ENCODE measurements at places on chromosomes 6 and 20.

DNA sequence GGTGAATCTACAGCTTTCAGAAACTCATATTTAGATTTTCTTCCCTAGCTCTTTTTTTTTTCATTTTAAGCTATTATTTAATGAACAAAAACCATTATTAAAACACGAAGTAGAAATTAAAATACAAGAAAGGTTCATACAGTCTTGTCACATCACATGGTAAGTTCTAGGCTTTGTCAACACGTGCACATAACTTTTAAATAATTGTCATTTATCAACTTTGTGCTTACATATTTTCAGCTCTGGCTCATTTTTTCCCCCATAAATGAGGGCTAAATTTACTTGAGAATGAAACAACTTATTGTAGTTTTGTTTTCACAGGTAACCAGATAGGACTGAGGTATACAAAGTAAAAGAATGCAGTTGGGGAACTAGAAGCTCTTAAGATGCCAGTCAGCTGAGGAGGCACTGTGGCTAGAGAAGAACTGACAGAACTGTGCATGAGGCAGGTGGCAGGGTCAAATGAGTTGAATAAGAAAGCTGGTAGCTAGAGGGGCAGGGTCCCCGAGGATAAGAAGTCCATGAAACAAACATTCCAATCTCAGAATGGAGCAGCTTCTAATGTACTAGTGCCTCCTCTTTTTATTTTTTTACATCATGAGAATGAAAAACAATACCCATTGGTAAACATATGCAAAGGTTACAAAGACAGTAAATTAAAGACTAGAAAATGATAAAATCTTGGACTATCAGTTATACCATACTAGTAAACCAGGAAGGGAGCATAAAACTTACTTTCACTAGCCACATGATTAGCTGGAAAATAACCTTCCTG is 141.5 kb downstream of the MYB start:
- no peak for DNase-seq

- DNase-seq: no peak
Measured at GRCh38 chr6:49202924-49203536, 260.0 kb downstream of the MMUT start.

DNA sequence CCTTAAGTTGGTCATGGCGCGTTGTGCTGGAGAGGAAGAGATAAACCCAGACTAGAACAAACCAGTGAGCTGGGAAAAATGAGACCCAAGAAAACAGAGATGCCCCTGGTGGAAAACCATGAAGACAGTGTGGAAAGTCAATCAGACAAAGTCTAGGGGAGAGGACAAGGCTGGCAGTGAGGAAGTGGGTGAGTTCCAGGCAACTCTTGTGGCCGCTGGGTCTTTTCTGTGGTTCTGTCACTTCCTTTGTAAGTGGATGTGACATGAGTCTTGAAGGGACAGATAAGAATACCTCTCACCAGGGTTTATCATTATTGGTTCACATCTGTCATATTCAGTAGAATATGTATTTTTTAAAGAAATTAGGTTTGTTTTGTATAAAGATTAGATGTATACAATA is 738.4 kb downstream of the DHX35 start:
- DNase-seq: peak; percentile 55

DNA sequence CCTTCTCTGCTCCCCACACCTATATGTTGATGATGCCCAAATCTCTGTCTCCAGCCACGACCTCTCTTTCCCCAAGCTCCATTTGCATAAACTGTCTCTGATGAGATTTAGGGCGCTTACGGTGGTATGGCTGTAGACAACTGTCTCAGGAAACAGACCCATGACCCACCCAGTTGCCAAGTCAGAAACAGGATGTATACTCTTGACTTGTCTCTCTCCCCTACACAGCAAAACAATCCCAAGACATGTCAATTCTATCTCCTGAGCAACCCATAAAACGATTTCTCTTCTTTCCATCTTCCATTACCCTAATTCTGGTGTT is 13.9 kb downstream of the GNL1 start:
- no peak for DNase-seq

DNA sequence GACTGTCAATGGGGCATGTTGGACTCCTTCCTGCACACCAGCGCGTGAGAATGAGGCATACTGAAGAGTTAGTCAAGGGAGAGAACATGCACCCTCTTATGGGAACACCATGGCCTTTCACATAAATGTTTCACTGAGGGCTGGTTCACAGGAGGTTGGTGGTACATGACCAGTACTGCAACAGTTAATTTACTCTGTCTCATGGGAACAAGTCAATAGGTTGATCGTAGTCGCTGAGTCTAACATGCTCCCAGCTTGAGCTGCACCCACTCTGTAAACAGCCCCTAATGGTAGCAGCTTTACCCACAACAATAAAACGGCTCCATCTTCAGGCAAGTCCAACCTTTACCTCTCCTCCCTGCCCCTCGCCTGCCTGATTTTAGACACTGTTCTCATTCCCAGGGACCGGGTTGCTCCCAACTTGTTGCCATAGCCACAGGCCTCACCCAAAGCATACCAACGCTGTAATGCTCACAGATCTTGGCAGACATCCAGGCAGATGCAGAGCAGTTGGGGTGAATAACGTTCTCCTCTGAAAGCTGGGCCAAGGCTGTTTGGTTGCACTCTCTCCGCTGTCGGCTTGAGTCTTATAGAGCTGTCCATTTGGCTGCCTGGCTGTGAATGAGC is 111.3 kb downstream of the LY86 start:
- DNase-seq: peak; percentile 68

DNA sequence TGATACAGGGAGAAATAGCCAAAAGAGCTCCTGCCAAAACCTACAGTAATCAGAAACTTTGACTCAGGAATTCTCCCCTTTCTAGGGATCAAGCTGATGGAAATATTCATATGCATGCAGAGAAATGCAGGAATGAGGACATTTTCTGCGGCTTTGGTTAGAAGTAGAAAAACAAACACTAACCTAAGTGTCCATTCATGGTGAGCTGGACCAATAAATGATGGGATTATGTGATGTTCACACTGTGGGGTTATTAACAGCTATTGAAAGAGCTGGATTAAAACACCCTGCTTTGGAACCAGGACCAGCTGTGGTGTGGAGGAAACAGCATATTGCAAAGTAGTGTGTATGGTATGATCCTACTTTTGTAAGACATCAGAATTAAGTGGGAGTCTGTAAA is 143.1 kb downstream of the SYCP2 start:
- no peak for DNase-seq

GRCh38 chr6:125154761-125155135 is 1.2 kb downstream of the TPD52L1 start:
- DNase-seq: peak; percentile 60

DNA sequence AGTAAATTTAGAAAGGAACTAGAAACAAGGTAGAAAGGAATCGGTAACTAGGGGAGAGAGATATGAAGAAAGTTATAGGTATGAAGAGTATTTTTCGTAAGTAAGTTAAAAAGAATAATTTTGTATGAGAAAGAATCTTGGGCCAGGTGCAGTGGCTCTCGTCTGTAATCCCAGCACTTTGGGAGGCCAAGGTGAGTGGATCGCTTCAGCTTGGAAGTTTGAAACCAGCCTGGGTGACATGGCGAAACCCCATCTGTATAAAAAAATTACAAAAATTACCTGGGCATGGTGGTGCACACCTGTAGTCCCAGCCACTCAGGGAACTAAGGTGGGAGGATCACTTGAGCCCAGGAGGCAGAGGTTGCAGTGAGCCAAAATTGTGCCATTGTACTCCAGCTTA is 42.0 kb downstream of the TCP11 start:
- DNase-seq: no peak

GRCh38 chr6:17729223-17730077 is 22.7 kb upstream of the NUP153 start:
- DNase-seq: no peak

DNA sequence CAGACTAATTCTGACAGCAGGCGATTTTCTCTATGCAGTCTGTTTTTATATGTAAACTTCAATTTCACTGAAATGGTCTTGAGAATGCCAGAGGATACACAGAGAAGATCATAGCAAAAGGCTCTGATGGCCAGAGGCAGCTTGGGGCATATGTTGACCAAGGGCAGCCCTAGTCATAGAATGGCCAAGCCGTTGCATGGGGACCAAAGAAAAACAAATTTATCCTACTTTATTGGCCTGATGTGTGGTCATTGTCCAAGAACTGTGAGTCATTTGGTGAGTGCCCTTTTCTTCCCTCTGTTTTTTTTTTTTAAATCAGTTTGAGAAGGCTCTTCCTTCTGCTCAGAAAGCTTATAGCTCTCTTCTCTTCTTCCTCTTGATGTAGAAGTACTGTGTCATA is 5.8 kb downstream of the HDGFL1 start:
- no peak for DNase-seq

- DNase-seq: no peak
Measured at GRCh38 chr6:679282-679681, 13.7 kb downstream of the EXOC2 start.

DNA sequence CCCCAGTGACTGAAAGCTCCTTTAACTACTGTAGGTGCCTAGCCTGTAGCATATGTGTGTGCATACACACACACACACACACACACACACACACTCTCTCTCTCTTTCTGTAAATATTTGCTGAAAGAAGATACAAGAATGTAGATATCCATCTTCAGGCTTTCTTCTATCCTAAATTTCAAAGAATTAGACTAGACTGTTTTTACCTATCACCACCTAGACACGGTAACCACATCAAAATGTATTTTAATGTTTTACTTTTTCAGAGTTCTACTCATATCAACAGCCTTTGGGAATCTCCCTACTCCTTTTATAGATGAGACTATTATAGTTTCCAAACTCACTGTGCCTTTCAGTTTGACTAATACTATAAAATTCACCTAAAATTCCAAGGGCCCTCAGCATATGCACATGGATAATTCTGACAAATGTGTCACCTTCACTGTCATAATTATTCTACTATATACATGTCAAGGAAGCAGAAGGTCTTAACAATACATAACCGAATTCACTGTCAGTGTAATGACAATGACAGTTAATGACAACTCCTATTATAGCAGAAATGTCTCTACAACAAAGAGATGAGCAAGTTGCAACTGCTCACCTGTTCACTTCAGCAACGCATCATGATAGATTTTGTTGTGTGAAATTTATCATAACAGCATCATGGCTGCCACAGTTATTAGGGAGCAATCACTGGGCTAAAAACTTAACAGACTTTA is 236.5 kb downstream of the GMPR start:
- no peak for DNase-seq

GRCh38 chr20:58233881-58234528 is 5.6 kb upstream of the ANKRD60 start:
- DNase-seq: peak; percentile 37

- no peak for DNase-seq
Measured at GRCh38 chr6:46465294-46466165, 25.7 kb downstream of the RCAN2 start.

GRCh38 chr6:118677193-118677592 is 25.8 kb upstream of the CEP85L start:
- DNase-seq: peak; percentile 16

GRCh38 chr6:35154947-35155346 is 13.8 kb upstream of the TCP11 start:
- DNase-seq: no peak

DNA sequence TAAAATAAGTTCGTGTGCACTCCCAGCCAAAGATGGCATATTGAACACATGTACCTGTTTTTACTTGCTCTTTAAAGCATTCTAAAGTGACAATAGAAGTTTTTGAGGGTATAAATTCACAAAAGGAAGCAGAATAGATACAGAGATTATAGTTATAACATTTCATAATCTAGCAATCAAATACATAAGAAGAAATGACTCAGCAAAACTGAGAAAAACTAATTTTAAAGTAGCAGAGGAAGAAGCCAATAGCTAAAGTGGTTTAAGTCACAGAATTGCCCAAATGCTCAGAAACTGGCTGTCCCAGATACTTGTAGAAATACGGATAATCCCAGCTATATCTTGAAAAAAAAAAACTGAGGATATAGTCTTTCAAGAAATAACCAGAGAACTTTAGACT is 49.2 kb upstream of the TBC1D32 start:
- no peak for DNase-seq

DNA sequence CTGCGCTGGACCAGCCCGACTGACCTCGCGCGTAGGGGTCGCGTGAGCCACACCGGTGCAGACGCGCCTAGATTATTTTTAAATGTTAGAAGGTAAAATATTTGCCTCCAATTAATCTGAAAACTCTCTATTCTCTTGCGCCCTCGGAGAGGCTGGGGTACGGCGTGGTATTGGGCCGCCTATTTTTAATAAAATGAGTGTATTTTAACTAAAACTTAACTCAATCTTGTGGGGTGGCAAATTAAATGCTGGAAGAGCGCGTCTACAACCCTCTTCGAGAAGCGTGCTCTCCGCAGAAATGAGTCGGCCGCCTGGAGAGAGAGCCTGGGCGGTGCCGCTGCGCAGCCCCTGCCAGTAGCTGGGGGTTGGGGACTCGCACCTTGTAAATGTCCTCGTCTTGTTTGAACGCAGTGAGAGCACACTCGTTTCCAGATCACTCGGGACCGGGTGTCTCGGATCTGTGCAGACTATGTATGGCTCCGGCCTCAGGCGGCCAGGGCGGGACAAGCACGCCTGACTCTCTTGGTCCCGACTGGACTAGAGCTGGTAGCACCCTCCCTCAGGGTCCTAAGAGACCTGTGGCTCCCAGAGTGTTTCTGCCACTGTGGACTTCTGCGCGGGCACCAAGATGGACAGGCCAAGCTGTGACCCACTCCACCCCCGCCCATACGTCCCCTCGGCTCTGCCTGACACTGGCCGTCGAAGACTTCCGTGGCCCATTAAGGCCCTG is 2.0 kb upstream of the MAFB start:
- DNase-seq: no peak

GRCh38 chr6:137417396-137417795 is 76.8 kb downstream of the OLIG3 start:
- DNase-seq: no peak

- DNase-seq: peak; percentile 77
Measured at GRCh38 chr20:64057628-64058498, 5.1 kb upstream of the TCEA2 start.

DNA sequence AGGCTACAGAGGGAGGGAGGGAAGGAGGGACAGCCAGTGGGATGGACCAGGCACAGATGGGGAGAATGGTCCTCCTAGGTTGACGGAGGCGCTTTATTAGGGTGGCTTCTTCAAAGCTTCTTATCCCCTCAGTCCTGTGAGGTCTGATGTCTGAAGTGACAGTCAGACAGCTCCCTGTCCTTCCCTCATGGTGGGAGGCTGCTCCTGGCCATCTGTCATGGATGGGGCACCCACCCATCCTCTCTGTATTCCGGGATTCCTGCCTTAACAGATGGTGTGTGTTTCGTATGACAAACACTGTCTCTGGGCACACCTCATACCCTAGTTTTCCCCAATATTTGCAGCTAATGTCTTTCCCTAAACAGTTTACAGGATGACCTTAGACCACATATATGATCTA is 7.9 kb downstream of the RIN2 start:
- DNase-seq: no peak

GRCh38 chr6:100979267-100979666 is 98.1 kb upstream of the ASCC3 start:
- no peak for DNase-seq
